ENCODE measurements at places on chromosomes 3 and 15.

DNA sequence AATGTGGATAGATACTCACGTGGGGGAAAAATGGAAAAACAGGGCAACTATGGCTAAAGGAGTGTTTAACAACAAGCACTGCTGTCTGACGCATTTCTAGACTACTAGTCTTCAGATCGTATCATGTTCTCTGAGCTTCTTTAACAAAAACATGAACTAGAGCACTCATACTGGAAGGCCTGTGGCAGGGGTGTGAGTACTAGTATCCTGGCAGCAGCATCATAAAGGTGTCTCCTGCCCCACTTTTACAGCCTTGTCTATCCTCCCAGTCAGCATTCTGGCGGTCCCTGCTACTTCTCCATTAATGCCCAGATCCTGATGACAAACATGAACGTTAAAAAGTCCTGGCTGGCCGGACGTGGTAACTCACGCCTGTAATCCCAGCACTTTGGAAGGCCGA lies 4.0 kb downstream of the FMN1 start:
- no peak for DNase-seq

DNA sequence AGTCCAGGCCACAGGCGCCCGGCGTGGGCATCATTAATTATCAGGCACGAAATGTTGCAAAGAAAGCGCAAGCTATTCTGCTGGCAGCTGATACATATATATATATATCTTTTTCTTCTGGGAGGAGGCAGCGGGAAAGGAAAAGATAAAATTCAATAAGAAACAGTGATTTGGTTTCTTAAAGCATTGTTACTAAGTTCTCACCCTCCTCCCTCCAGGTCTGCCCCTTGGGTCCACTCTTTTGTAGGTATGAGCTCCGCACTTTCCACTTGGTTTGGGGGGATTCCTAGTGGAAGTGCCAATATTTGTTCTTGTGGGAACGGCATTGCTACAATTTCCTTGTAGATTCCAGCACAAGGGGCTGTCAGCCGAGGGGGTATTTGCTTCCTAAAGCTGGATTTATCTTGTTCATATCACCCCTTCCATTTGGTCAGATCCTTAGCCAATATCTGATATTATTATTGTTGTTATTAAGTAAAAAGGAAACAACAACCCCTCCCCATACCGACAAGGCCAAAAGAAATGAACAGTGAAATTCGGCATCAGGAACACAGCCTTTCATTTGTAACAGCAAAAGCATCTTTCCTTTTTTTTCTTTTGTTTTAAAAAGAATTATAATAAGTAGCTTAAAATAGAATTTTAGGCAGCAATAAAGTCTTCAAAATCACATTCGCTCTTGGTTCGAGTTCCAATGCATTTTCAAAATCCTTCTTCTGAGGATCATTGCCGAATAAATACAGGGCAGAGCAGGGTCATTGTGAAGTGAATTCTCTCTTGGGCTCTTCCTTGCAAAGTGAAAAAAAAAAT lies 15.6 kb downstream of the ZIC1 start:
- DNase-seq: no peak

- DNase-seq: no peak
Observed at GRCh38 chr3:115659253-115660220, 36.2 kb downstream of the GAP43 start.

- DNase-seq: no peak
Observed at GRCh38 chr3:88032245-88032644, 26.6 kb downstream of the CGGBP1 start.

- DNase-seq: no peak
Observed at GRCh38 chr3:194837457-194838127, 151.9 kb downstream of the FAM43A start.

DNA sequence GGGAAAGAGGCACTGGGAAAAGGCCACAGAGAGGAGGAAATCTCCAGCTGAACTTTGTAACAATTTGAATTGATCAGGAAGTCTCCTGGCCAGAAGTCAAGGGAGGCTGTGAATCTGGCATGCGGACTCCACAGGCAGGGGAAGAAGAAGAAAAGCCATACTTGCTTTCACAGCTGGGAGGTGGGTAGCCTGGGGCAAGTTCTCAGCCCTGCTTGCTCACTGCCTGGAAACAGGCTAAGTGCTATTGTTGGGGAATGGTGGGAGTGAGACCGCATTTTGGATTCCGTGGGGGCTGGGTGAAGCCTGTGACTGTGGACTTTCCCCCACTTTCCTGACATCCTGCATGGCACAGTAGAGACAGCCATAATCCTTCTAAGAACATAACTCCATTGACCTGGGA lies 168.8 kb upstream of the CD96 start:
- no peak for DNase-seq

DNA sequence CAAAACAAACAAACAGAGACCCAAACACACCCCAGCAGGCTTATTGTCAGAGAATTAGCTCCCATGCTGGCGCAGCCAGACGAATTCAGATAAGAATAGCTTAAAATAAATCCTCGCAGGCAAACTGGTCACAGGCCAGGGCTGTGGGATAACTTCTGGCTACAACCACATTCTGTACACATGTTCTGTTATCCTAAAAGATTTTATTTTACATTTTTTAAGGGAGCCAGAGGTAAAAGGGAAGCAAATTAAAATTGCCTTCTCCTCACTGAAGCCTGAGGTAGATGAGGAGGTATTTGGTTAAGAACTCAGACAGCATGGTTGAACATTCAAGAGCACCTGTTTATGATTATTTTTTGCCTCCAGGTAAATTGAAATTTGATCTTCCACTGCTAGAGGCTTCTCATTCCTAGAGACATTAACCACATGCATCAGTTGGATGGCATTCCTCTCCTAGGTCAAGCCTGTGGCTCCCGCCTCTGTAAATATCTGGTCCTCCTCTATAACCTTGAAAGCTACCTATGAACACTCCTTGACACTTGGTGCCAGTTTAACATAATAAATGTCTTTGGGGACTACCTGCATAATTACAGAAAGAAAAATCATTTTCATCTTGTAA lies 190.3 kb downstream of the SATB1 start:
- DNase-seq: no peak

- no peak for DNase-seq
Observed at GRCh38 chr15:73568564-73569280, 64.5 kb downstream of the NPTN start.

- no peak for DNase-seq
Observed at GRCh38 chr3:16998236-16998923, 113.6 kb downstream of the PLCL2 start.

GRCh38 chr15:32872621-32873283 lies 154.9 kb downstream of the GREM1 start:
- DNase-seq: no peak

GRCh38 chr3:185442031-185442430 lies 56.8 kb downstream of the TMEM41A start:
- no peak for DNase-seq

GRCh38 chr3:7112523-7113056 lies 251.7 kb downstream of the GRM7 start:
- no peak for DNase-seq

DNA sequence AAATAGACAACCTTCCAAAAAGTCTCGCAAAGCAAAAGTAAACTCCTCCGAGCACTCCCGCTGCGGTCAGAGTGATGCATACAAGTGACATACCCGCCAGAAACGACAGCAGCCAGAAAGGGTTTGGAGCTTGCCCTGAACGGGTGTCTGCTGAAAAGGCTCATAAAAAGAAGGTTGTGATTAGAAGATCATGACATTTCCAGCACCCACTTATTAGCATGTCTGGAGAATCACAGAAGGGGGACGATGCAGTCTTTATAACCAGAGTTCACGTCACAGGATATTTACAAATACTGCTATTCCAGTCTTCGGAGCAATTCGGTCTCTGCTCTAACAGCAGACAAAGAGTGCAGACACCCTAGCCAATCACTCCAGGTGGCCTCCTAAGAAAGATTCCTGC lies 59.1 kb upstream of the FRMD4B start:
- DNase-seq: no peak

GRCh38 chr15:70362350-70362749 lies 264.6 kb upstream of the TLE3 start:
- no peak for DNase-seq

DNA sequence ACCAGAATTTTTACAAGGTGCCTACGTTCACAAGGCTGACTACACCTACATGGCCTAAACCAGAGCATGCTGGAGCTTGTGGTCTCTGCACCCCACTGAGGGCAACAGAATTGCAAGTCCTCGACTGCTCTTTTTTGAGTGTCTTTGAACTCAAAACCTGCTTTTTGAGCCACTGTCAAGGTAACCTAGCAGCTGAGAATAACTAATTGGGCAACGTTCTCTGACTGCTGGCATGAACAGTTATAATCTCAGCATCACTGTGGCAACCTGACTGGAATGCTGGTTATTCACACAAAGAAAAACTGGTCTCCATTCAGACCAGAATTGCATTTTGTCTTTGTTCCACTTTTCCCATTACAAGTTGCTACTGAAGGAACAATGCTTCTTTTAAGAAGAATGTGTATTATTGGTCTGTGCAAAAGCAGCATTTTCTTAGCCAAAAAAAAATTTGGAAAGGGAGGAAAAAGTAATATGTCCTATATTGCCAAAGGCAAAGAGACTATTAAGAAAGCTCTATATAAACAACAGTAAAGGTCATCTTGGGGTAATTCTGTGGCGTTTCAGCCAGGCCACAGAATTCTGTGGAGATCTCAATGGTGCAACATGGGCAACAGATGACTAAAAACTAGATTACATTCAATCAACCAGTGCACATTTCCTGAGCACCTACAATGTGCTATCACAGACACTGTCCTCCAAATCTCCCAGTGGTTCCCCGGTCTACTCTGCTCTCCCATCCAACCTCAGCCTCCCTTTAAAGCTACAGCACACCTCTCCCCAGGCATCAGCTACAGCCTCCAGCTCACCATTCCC lies 76.8 kb downstream of the TNIK start:
- no peak for DNase-seq

DNA sequence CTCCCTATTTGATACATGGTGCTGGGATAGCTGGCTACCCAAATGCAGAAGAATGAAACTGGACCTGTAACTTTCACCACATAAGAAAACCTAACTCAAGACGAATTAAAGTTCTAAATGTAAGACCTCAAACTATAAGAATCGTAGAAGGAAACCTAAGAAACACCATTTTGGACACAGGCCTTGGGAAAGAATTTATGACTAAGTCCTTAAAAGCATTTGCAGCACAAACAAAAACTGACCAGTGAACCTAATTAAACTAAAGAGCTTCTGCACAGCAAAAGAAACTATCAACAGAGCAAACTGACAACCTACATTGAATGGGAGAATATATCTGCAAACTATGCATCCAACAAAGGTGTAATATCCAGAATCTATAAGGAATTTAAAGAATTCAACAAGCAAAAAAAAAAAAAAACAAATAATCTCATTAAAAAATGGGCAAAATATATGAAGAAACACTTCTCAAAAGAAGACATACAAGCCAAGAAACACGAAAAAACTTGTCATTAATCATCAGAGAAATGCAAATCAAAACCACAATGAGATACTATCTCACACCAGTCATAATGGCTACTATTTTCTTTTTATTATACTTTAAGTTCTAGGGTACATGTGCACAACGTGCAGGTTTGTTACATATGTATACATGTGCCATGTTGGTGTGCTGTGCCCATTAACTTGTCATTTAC lies 37.0 kb downstream of the HDGFL3 start:
- no peak for DNase-seq

GRCh38 chr15:65298731-65299130 lies 2.9 kb downstream of the RNU5A-1 start:
- DNase-seq: no peak

GRCh38 chr3:136353461-136353860 lies 103.3 kb downstream of the PCCB start:
- no peak for DNase-seq

- DNase-seq: no peak
Observed at GRCh38 chr3:132382688-132383194, 34.6 kb upstream of the DNAJC13 start.

DNA sequence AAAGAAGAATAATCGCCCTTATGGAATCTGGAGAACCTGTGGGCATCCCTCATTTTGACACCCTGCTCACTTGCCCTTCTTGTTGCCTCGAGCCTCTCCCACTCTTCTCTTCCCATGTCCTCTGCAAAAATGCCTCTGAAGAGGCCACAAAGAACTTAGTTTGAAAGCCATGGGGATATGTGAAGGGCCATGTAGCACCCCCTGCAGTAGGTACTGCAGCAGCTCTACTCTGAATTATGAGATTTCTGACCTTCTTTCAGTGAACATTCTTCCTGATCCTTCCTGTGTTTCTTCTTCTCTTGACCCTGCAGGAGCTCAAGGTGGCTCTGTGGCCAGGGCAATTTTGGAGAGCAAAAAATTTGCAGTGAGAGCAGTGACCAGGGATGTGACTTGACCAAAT lies 30.4 kb upstream of the TRA2B start:
- no peak for DNase-seq

- DNase-seq: no peak
Observed at GRCh38 chr3:172213200-172213599, 173.8 kb downstream of the FNDC3B start.

DNA sequence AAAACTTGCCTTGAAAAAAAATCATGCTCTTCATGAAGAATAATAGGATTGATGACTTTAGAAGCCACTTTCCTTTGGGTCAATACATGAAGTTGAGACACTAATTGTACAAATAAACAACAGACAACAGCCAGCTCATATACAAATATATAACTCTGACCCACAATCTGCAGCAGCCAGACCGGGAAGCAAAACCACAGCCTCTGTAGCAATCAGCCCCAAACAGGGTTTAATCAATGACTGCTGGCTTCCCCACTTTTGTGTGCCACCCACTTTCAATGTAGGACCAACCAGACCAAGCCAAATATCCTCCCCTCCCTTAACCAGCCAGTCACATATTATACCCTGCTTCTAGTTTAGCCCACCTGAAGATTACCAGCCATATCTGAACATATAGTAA lies 39.0 kb downstream of the IFT57 start:
- DNase-seq: no peak

DNA sequence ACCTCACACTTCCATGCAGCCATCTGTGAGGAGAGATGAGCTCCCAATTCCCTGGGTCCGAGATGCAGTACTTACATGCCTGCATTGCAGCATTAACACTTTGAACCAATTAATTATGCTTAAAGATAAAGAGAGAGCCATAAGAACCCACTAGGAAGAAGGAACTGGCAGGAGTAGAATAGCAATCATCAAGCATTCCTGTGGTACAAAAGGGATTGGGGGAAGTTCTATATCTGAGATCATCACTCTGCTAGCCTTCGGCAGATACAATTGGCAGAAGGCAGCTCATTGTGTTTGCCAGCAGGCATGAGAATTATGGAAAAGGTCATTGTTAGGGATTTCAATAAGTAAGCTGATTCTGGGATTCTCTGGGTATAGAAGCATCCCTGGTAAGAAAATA lies 891.4 kb downstream of the NTRK3 start:
- no peak for DNase-seq

GRCh38 chr15:74917676-74918075 lies 11.0 kb upstream of the FAM219B start:
- no peak for DNase-seq
